Calu3 (cell line): ENCODE measurements at places on chromosomes 12 and 14. TPM values are rescaled to one million over a fixed set of nuclear protein-coding genes. Genes with fewer than 3 reads are reported as not detected.

GRCh38 chr12:15602051-15602672, 187.0 kb downstream of the EPS8 start:
- no peak overlapping the region for H3K4me3 ChIP-seq
- H3K36me3 ChIP-seq: no peaks in the 10 kb centered on the region
- no peaks in the 10 kb centered on the region for H3K27me3 ChIP-seq
- peak overlapping the region; percentile 18 for H3K27ac ChIP-seq
- DNase-seq: no peak

DNA sequence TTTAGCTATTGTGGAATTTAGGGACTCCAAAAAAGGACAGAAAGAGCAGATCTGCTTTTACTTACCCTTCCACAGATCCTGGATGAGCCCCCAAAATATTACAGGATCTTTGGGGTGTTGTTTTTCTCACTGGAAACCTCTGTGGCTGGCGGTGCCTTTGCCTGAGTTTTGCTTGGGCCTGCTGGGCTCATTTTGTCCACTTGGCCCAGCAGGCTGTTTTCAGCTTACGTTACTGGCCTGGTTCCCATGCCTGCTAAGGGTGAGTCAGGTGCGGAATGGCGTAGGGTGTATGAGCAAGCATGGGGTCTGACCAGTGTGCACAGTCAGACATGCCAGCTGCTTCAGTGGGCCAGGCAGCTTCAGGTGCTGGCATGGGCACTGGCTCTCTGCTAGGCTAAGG, 45.8 kb downstream of the HSD17B6 start:
- H3K4me3 ChIP-seq: no peak overlapping the region
- no peak for DNase-seq
- no peaks in the 10 kb centered on the region for H3K4me1 ChIP-seq
- no peaks in the 10 kb centered on the region for H3K36me3 ChIP-seq

- no peak overlapping the region for H3K27ac ChIP-seq
- no peak for DNase-seq
- H3K4me1 ChIP-seq: no peaks in the 10 kb centered on the region
- no peaks in the 10 kb centered on the region for H3K27me3 ChIP-seq
- H3K36me3 ChIP-seq: peaks cover 14% of the 10 kb centered on the region
Measured at GRCh38 chr14:77561881-77562280, 54.6 kb downstream of the SPTLC2 start.

DNA sequence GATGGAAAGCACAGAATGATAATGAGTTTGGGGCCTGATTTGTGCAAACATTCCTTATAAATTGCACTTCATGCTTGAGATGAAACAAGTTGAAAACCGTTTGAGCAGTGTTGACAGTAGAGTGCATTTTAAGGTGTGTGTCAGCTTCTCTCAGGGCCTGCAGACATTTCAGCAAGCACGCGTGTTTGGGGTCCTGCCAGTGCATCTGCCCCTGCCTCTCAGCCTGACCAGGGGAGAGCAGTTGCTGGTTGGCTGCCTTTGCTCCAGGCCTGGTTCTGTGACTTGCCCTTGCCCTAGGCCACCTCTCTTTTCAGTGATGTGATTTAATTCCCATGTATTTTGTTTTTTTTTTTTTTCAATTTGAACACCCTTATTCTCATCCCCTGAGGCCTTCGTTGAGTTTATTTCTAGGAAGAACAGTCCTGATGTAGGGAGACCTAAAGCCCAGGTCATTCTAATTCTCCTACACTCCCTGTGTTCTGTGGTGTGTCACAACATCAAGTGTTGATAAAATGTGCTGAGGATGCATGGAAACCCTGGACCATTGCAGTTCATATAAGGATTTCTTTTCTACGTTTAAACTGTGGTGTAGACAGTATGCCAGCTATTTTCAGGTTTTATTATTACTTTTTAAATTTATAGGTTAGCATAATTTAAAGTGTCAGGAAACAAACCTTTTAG, 40.1 kb upstream of the AMN start:
- no peak for DNase-seq
- H3K27me3 ChIP-seq: no peaks in the 10 kb centered on the region
- H3K4me1 ChIP-seq: no peaks in the 10 kb centered on the region
- peaks cover 9% of the 10 kb centered on the region for H3K36me3 ChIP-seq
- H3K4me3 ChIP-seq: no peak overlapping the region

- no peaks in the 10 kb centered on the region for H3K36me3 ChIP-seq
- no peaks in the 10 kb centered on the region for H3K27me3 ChIP-seq
- no peak overlapping the region for H3K27ac ChIP-seq
- no peaks in the 10 kb centered on the region for H3K4me1 ChIP-seq
Measured at GRCh38 chr12:2390850-2391390, 338.1 kb downstream of the CACNA1C start.

DNA sequence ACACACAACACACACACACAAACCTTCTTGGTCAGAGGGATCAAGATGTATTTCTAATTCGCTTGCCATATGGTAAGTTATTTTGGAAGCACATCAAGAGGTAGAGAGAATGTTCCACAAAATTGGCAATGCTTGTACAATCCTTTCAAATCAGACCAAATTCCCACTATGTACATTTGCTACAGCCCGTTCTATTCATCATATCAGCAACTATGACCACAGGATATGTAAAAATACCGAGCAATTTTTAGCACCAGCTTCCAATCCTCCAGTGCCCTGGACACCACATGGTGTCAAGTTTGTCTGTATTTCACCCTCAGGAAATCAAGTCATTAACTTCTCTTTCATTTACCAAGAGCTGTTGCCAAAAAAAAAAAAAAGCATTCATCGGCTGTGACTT, 21.2 kb downstream of the TBX5 start:
- no peaks in the 10 kb centered on the region for H3K36me3 ChIP-seq
- H3K27me3 ChIP-seq: no peaks in the 10 kb centered on the region
- no peak for DNase-seq
- H3K4me1 ChIP-seq: no peaks in the 10 kb centered on the region

DNA sequence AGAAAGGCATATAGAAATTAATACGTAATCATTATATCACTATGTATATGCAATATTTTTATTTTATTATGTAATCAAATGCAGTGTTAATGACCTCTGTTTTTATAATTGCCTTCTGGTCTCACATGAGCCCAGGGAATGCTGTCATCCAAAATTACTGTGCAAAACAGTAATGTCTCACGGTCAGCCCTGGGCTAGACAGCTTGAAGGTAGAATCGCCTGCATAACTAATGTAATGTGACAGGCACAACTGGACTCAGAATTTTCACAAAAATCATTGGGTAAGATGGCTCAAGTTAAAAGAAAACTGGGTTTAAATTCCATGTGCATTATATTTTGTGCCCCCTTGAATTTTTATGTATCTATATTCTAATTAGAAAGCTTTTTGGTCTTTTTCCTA, 293.3 kb downstream of the PPFIA2 start:
- H3K4me3 ChIP-seq: no peak overlapping the region
- DNase-seq: no peak
- H3K36me3 ChIP-seq: no peaks in the 10 kb centered on the region

DNA sequence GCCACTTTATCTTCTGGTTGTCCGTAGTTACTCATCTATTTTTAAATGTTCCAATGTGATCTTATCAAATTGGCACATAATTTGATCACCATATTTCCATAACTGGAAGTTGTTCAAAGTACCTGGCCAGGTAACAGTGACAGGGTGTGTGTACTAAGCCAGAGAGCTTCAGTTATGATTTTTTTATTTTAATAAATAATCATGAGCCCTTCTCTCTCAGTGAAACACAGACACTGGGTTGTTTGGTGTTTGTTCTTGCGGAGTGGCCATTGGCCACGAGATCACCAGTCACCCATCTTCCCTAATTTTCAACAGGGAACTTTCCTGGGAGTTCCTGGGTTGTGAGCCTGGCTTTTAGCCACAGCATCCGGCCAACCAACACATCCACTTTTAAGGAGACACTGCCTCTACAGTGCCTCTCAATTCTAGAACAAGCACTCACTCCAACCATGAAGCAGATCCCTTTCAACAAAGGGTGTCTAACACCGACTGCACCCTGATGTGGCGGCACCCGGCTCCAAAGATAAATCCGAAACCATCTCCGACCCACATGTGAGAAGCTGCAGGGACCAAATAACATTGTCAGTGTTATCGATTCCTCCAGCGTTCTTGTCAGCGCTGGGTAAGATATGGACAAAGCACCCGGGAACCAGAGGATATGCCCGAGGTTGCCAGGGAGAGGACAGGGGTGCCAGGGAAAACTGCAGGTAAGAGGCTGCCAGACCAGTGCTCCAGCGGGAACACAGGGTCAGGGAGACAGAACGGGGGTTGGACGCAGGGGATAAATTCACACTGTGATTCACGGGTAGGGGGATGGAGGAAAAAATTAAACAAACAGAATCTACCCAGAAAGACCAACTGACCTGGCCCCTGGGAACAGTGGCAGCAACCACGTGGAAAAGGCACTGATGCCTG, 49.9 kb downstream of the FOXN3 start:
- H3K36me3 ChIP-seq: peaks cover 5% of the 10 kb centered on the region
- no peaks in the 10 kb centered on the region for H3K27me3 ChIP-seq
- DNase-seq: no peak
- no peak overlapping the region for H3K4me3 ChIP-seq
- no peaks in the 10 kb centered on the region for H3K4me1 ChIP-seq
- no peak overlapping the region for H3K27ac ChIP-seq

DNA sequence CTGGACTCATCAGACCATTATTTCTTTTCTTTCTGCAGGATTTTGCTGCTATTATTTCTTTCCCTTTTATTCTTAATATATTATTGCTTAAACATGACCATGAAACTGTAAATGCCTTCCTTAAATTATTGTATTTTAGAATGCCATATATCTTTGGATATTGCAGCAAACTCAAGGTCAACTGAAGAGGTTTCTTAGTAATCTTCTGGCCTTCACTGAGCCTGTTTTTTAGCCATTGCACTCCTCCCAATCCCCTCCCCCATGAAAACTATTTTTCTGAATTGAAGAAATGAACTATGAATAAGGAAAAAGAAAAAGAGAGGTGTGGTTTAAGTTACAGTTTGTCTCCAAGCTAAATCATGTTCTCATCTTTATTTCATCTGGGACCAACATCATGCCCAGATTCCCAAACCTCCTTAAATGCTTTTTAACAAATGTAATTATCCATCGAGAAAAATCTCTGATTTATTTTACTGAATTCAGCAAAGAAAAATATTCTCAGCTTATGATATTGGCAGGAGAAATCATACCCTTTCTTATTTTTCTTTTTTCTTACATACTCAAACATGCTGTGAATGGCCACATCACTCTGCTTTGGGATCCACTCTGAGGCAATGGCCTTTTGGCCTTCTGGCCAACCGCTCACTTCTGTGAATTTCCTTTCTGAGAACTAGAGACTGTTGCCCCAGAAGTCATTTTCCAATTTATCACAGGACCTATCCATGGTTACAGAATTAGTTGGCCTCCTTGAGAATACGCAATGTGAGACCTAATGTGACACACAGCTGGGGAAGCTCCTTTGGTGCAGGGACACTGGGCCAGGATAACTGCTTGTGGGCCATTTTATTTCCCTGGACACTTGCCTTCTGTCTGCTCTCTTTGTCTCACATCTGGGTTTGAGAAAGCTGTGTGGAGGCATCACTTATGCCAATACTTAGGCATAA, 50.9 kb downstream of the IGF1 start:
- H3K27me3 ChIP-seq: no peaks in the 10 kb centered on the region
- H3K4me3 ChIP-seq: no peak overlapping the region
- no peak overlapping the region for H3K27ac ChIP-seq

DNA sequence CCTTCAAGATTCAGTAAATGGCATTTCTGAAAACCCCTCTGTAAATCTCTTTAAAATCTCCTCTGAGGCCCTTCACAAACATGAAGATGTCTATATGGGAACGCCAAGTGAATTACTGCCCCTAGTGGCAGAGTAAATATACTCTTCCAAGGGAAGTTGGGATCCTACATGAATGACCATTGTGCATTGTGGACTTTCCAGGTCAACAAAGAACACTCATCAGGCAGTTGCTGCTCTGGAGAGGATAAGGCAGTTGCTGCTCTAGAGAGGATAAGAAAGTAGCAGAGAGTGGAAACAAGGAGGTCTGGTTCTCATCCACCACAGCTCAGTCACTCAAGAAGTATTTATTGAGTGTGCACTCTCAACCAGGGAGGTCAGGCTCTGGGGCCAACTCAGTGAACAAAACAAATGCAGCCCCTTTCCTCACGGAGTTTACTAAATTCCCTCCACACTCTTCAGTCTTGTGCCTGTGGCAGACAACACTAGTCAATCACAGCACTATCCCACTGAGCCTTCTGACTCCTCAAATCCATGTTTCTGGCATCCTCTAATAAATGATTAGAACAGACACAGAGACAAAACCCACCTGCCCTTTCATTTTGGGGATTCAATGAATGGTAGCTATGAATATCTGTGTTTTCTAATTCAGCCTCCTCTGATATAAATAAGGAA, 52.9 kb downstream of the SVOP start:
- DNase-seq: no peak
- H3K27ac ChIP-seq: no peak overlapping the region
- H3K4me1 ChIP-seq: no peaks in the 10 kb centered on the region

- no peaks in the 10 kb centered on the region for H3K4me1 ChIP-seq
- H3K27me3 ChIP-seq: peaks cover 59% of the 10 kb centered on the region
- H3K36me3 ChIP-seq: no peaks in the 10 kb centered on the region
- H3K27ac ChIP-seq: no peak overlapping the region
Measured at GRCh38 chr12:54661048-54661447, 12.9 kb upstream of the DCD start.

GRCh38 chr12:108310489-108310888, 28.6 kb downstream of the CMKLR1 start:
- no peak overlapping the region for H3K4me3 ChIP-seq
- H3K27ac ChIP-seq: no peak overlapping the region
- DNase-seq: no peak
- H3K36me3 ChIP-seq: peaks cover 4% of the 10 kb centered on the region
- no peaks in the 10 kb centered on the region for H3K27me3 ChIP-seq

DNA sequence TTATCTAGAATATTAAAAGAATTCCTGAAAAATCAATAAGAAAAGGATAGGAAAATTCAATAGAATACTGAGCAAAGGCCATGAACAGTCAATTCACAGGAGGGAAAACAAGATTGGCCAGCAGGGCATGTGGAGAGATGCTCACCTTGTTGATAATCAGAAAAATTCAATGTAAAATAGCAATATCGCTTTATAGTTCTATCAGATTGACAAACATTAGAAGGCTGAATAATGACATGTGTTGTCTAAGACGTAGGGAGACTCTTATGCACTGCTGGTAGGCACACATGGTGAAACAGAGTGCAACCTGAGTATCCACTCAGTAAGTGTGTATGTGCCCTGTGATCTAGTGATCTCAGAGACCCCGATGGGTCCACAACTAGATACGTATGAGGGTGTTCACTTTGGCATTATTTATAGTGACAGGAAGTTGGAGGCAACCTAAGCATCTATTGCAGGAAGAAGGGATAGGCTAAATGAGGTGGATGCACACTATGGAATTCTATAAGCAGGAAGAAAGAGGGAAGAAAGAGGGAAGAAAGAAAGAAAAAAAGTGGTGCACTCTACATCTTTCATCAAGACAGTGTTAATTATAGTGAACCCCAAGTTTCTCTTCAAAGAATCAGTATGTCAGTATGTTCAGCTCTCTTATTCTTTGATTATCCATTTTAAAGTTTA, 3.8 kb upstream of the ANKRD33 start:
- no peak for DNase-seq
- H3K4me1 ChIP-seq: peaks cover 16% of the 10 kb centered on the region
- H3K4me3 ChIP-seq: no peak overlapping the region
- H3K27me3 ChIP-seq: no peaks in the 10 kb centered on the region
- no peak overlapping the region for H3K27ac ChIP-seq

Gene ULK1
- 48.7 and 48.9 TPM in 2 replicates for total RNA-seq

Gene NYNRIN
- total RNA-seq: 7.5 and 8.4 TPM in 2 replicates

Gene SERPINA9
- not detected in 2 replicates for total RNA-seq

Gene CCDC88C
- 33.2 and 43.9 TPM in 2 replicates for total RNA-seq

Gene LRCOL1
- total RNA-seq: not detected in 2 replicates

Gene KRT78
- total RNA-seq: 0.59 and 0.69 TPM in 2 replicates
